Uterus (tissue), 4 donors: ENCODE measurements at places on chromosomes 4 and X. TPM values are rescaled to one million over a fixed set of nuclear protein-coding genes. Genes with fewer than 3 reads are reported as not detected.

- DNase-seq = no peak
Observed at GRCh38 chr4:183871581-183871980, 33.5 kb upstream of the STOX2 start.

DNA sequence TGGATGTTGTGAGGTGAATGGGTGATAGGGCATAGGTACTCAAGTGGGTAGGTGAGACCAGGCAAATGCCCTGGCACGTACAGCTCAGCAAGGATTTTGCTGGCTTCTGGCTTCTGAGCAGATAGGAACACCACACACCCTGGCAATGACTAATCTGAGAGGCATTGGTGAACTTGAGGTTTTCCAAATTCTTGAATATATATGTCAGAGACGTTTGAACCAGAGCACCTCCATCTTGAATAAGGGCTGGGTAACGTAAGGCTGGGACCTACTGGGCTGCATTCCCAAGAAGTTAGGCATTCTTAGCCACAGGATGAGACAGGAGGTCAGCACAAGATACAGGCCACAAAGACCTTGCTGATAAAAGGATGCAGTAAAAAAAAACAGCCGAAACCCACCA is 204.5 kb downstream of the NLGN4X start:
- DNase-seq = no peak

- no peak for DNase-seq
Observed at GRCh38 chr4:7336732-7337131, 98.0 kb downstream of the PSAPL1 start.

GRCh38 chrX:41198410-41198809 is 113.2 kb downstream of the USP9X start:
- no peak for DNase-seq

DNA sequence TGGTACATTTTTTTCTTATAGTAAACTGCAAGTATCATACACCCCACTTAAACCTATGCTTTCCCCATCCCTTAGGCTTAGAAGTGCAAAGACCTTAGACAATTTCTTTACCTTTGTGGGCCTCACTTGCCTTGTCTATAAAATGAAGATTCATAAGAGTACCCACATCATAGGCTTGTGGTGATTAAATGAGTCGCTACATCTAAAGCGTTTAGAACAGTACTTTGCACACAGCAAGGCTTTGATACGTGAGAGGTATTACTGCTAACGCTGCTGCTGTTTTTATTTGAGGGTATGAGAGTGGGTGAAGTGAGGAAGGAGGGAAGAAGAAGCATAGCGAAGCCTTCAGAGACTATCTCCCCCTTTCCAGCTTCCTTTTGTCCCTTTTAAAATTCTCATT is 87.8 kb upstream of the RPS6KA3 start:
- no peak for DNase-seq

DNA sequence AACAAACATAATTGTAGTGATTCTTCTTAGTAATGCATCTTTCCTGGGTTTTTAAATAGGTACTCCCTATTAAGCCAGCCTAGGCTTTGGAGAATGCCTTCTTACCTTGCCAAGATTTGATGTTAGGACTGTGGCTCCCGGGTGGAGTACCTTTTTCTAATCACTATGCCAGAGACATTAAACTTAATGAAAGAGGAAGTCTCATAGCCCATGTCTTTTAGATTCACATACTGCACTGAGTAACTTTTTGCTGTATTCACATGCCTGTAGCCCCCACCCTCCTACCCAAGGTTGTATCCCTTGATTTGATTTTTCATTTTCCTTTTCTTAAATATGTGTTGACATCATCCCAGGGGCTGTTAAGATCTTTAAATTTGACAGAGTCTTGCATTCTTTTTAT is 104.2 kb upstream of the TLR2 start:
- no peak for DNase-seq

GRCh38 chrX:9188117-9188516 is 154.2 kb upstream of the FAM9B start:
- no peak for DNase-seq

DNA sequence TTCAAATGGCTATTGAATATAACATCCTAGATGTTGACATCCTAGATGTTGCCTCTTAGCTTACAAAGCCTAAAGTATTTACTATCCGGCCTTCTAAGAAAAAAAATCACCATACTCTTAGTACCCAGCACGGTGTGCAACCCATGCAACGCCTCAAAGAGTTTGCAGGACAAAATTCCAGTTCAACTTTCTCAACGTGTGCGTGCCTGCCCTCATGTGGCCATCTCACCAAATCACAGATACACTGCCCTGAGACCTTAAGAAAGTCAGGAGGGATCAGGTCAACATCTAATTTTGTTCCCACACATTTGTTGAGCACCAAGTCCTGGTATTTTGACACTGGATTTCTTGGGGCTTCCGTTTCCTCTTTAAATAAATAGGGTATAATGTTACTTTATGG is 68.3 kb downstream of the CRMP1 start:
- no peak for DNase-seq

DNA sequence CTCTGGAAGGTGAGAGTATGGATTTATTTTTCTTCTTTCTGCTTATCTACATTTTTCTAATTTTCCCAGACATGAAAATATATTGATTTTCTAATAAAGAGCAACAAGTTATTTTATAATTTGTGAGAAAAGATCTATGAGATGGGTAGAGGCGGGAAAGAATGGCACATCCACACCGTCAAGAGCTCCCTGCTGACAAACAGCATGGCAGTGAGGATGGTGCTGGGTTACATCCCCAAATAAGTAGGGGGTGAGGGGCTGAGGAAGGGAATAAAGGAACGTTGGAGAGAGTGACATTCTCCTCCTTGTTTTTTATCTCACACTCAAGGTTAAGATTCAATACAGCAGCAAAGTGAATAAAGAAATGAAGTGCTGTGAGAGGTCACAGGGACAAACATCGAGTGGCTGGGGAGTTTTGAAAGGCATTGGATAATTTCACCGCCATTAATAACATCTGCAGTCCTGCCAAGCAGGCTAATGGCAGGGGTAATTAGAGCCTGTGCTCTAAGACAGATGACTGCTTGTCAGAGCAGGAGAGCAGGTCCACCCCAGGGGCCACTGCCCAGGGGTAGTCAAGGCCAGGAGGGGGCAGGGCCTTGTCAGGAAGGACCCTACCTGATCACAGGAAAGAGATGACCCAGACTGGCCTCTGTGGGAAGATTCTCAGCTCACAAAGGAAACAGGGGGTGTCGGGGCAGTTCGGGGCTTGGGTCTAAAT is 323.8 kb downstream of the FBXW7 start:
- DNase-seq = no peak

DNA sequence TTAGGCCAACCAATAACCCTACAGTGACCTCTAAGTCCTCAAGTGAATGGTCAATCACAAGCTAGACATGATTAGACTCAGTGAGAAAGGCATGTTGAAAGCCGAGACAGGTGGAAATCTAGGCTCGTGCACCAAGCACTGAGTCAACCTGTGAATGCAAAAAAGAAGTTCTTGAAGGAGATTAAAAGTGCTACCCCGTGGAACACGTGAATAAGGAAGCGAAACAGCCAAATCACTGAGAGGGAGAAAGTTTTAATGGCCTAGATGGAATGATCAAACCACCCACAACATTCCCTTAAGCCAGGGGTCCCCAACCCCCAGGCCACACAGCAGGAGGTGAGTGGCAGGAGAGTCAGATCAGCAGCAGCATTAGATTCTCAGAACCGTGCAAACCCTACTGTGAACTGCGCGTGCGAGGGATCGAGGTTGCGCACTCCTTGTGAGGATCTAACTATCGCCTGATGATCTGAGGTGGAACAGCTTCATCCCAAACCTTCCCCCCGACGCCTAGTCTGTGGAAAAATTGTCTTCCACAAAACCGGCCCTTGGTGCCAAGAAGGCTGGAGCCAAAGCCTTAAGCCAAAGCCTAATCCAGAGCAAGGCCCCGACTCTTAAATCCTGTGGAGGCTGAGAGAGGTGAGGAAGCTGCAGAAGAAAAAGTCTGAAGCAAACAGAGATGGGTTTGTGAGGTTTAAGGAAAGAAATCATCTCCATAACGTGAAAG is 19.5 kb upstream of the PDE6B start:
- DNase-seq = no peak

Gene YIPF6
- total RNA-seq = 53.1 TPM

Gene IL21
- total RNA-seq = not detected

Gene SLC4A4
- total RNA-seq = 9.0 TPM
